ENCODE measurements at places on chromosomes 2 and 18.

DNA sequence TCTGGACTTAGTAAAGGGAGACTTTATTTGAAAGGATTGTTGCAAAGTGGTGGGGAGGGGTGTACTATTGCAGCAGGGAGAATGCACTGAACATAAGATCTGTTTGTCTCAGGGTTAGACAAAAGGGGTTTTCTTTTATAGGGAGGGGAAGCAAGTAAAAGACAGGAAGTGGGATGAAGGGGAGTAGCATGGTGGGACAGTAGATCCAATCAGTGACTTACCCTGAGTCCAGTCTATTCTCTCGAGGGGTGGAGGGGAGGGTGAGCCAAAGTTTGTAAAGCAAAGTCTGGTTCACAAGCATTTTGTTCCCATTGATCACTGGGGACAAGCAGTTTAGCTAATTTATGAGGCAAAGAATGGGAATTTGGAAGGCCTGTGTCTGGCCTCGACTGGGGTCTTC, 35.0 kb upstream of the CYP27C1 start:
- DNase-seq = no peak

GRCh38 chr2:52916981-52917380, 850.6 kb upstream of the CHAC2 start:
- no peak for DNase-seq

- DNase-seq = no peak
Observed at GRCh38 chr18:79470547-79470946, 74.8 kb downstream of the NFATC1 start.

- DNase-seq = no peak
Observed at GRCh38 chr18:37012452-37012851, 183.5 kb downstream of the KIAA1328 start.

All from NCI-H1694 treated with DMSO at 0.1 percent for 48 hours (cell line).